ENCODE measurements at places on chromosomes 16 and 17.

GRCh38 chr16:66717776-66718175, 21.2 kb upstream of the CMTM4 start:
- no peak for DNase-seq

GRCh38 chr17:50641357-50641756, 6.7 kb downstream of the ABCC3 start:
- DNase-seq, result no peak

DNA sequence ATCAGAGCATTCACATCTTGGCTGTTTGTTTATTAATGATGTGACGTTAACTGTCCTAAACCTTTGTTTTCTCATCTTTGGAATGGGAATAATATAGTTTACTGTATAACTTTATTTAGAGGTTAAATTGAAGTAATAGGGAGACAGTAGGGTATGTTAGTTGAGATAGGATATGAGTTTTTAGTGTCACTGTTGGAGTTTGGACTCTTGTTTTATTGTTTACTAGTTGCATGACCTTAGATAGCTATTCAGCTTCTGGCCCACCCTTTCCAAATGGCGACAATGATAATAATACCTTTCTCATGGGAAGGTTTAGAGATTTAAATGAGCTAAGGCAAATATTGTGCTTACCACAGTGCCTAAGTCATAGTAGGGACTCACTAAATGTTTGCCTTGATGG, 28.2 kb upstream of the CDC6 start:
- DNase-seq, result no peak

DNA sequence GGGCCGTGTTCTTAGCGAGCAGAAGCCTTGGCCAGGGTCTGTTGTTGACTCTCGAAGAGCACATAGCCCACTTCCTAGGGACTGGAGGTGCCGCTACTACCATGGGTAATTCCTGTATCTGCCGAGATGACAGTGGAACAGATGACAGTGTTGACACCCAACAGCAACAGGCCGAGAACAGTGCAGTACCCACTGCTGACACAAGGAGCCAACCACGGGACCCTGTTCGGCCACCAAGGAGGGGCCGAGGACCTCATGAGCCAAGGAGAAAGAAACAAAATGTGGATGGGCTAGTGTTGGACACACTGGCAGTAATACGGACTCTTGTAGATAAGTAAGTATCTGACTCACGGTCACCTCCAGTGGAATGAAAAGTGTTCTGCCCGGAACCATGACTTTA, 18.5 kb downstream of the RSPRY1 start:
- no peak for DNase-seq

GRCh38 chr17:50003911-50004310, 8.9 kb upstream of the DLX3 start:
- DNase-seq, result no peak

- no peak for DNase-seq
Measured at GRCh38 chr17:7862692-7863437, 5.1 kb downstream of the CYB5D1 start.

DNA sequence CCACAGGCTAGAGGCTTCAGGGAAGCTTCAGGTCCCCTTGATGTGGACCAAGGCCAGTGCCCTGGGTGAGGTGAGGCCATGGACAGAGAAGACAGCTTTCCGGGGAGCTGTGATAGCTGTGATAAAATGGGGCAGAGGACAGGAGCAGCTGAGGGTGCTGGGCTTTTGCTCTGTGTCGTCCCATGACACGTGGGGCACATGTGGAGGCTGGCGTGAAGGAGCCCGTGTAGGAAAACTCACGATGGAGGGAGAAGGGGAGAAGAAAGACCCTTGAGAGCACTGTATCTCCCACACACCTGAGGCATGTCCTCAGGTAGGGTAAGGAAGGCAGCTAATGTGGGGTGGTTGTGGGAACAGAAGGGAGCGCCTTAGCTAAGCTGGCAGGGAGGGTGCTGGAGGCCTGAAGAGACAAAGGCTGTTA, 21.3 kb downstream of the B9D1 start:
- DNase-seq, result no peak

GRCh38 chr17:51427323-51427811, 167.0 kb downstream of the UTP18 start:
- DNase-seq, result peak; percentile 37

GRCh38 chr16:4042581-4042980, 73.7 kb downstream of the ADCY9 start:
- DNase-seq, result no peak

DNA sequence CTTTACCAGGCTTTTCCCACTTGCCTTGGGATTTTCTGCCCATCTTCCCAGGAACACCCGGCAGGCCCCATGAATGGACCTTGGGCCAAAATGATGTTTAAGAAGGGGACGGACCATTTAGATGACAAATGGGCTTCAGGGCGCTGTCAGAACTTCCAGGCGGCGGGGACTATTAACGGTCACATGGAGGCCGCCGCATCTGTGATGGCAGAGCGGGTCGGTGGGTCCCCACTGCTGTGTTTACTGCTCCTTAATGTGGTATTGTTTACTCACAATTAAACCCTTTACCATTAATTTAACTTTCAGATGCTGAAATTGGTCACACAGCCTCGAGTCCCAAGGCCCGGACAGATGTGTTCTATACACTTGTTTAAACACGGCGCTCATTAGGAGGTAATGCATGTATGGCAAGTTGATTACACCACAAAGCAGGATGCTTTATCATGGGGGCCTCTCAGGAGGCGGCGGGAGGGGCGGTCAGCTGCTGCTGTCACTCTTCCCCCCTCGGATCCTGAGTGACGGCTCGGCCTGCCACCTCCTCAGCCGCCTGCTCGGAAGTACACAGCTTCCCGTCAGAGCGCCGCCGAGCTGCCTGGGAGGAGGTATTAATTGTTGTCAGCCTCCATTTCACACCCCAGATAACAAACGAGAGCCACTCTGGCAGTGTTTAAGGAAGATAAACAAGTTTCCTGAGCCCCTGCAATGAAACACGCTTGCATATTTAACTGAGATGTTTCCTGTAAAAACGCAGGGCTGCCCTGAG, 83.9 kb upstream of the IRX3 start:
- DNase-seq, result no peak

DNA sequence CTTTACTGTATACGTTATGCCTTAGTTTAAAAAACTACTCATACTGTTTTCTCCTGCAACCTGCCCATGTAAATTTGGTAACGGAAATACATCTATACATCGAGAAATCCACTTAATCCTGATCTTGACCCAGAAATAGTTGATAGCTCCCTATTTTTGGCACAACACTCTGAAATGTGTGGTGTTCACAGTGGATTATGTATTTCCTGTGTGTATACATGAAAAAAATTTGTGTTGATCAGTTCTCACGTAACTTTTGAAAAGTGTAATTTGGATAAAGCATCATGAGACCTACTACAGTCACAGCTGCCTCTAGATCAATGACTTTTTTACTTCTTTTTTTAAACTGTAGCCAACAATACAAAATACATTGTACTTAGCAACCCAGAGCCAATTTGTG, 90.7 kb downstream of the VMP1 start:
- DNase-seq, result no peak

DNA sequence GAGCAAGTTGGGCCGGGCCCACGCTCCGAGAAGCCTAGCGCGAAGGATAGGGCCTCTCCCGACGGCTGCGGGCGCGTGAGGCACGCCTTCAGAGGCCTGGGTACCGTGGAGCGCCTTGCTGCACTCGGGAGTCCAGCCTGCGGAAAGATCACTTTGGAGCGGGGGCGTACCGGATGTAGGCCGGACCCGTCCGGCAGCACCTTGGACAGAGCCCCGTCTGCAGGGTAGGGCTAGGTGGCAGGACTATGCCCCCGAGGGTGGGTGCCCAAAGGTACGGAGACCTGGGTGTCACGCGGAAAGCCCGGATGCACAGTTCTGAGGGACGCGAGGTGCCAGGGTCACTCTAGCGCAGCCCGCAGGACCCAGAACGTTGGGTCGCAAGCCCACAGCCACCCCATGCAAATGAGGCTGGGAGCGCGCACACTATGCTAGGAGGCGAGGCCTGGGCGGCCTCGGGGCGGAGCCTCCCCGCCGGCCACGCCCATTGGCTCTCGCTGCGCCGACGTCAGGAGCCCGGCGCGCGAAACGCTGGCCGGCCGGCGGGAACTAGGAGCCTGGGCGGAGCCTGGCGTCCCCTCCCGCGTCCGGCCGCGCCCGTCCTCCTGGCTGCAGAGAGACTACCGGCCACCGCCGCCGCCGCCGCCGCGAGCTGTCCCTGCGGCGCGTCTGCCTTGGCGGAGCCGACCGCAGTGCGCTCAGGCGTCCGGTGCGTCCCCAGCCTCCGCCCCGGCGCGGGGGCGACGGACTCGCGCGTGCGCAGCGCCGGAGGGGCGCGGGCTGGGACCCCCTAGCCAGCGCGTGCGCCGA, at the start of gene PAQR4:
Gene PAQR4, plus strand, starts transcription at position 611 of the 807 bp plus-strand sequence. CDS start 327 bp downstream, outside the sequence.
- peak; percentile 59 for DNase-seq

DNA sequence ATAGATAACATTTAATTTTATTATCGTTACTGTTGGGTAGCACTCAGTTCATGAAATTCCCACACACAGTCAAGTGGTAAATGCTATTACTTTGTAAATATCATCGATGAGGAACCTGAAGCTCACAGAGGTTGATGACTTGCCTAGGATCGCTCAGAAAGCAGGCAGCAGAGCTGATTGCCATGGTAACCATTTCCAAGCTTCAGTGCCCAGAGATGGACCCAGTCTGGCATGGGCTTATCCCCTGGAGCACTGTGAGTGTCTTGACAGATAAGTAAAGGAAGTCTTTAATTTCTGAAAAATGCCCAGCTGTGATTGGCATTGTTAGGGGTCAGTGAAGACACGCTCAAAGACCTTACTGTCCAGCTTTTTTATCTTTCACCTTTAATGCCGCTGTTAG, 95.0 kb downstream of the PRKCB start:
- DNase-seq, result no peak

DNA sequence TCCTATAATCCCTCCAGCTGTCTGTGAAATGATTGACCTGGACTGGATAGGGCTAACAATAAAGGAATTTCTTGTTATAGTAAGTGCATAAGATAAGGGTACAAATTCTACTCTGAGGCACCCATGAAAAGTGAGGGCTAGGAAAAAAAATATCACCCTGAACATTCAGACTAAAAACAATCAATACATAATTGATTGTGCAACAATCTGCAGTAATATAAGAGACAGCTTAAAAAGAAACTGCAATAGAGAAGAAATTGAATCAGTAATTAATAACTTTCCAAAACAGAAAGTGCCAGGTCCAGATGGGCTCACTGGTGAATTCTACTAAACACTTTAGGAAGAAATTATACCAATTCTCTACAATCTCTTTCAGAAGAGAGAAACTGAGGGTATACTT, 44.2 kb upstream of the CREBBP start:
- no peak for DNase-seq

DNA sequence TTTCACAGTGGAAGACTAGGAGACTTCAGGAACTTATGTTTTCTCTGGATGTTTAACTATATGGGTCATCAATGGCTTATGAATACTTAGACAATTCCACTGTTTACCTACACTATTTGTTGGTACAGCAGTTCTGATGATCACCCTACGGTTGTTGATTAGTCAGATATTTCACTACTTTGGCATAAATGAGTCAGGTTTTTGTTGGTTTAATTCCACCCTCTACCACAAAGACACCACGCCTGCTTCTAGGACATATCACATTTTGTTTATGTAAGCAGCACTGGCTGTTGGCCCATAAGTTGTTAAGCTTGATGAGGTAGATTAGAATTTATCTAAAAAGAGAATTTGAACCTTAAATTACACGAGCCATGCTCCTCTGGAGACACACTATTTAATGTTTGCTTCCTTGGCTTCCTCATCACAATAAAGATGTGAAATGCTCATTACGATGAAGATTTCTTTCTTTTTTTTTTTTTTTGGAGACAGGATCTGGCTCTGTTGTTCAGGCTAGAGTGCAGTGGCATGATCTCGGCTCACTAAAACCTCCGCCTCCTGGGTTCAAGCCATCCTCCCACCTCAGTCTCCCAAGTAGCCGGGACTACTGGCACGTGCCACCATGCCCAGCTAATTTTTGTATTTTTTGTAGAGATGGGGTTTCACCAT, 4.3 kb downstream of the GDE1 start:
- DNase-seq, result no peak

DNA sequence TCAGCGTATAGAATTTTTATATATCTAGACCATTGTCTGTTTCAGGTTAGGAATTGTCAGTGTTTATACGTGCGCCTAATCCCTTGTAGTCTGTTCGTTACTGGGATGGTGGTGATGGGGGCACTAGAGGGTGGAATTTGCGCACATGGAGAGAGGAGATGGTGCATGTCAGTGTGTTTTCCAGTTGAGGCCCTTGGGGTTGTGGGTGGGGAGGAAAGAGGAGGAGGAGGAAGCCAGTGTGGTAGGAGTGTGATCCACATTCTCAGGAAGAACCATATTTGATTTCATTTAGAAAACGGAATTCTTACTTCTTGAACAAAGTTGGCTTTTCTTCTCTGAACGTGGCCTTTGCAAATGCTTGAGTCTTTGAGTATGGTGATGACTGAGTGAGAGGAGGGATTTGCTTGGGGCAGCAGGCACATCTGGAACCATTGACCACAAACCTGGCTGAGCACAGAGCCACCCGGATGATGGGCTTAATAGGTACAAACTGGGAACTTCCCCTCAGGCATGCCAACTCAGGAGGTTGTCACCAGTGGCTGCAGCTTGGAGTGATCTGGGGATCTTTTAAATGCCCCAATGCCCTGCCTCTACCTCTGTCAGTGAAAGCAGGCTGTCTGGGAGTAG, 98.9 kb downstream of the PRKCB start:
- DNase-seq, result no peak
